ENCODE measurements at places on chromosomes 1 and 21.

DNA sequence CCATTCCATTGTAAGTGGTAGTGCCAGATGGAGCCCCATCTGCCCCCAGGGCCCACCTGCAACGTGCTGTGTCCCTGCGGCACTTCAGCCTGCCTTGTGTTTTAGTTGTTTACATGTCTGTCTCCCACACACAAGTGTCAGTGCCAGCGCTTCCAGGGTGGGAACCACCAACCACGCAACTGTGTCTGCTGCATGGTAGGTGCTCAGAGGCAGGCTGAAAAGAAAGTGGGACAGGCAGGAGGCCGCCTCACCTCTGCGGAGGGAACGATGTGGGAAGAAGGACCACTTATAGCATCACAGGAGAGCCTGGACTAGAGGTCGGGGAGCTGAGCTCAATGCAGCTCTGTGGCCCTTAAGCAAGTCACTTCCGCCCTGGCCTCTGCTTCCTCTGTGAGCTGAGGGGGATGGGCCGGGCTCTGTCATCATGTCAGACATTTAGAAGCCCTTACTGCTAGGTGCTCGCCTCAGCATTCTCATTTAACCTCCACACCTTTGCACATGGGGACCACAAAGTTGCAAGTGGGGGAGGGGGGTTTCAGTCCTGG is 17.9 kb downstream of the SLC9A1 start:
- DNase-seq, result no peak

GRCh38 chr1:162892906-162893611 is 32.1 kb upstream of the CCDC190 start:
- peak; percentile 36 for DNase-seq

- no peak for DNase-seq
These were observed 30.3 kb upstream of the TIAM1 start for GRCh38 chr21:31374395-31374794.

DNA sequence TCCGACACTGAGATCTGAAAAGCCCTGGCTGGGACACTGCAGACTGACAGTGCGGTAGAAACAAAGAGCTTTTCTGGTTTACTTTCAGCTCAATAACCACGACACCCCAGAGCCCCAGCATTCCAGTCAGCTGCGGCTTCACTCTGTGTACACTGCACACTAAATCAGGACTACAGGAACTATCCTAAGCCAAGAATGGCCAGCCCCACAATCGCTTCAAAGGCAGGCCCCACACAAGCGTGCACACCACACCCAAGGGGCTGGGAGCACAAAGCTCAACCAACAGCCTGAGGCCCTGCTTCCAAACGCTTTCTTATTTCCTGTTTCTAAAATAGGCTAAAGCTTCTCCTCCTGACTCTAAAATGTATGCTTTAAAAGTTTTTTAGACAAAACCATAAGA is 28.4 kb downstream of the URB1 start:
- DNase-seq, result no peak

- DNase-seq, result peak; percentile 37
These were observed 41.0 kb upstream of the RASAL2 start for GRCh38 chr1:178052650-178053461.

- DNase-seq, result peak; percentile 4
These were observed 425.5 kb downstream of the KCTD3 start for GRCh38 chr1:215992620-215993019.

DNA sequence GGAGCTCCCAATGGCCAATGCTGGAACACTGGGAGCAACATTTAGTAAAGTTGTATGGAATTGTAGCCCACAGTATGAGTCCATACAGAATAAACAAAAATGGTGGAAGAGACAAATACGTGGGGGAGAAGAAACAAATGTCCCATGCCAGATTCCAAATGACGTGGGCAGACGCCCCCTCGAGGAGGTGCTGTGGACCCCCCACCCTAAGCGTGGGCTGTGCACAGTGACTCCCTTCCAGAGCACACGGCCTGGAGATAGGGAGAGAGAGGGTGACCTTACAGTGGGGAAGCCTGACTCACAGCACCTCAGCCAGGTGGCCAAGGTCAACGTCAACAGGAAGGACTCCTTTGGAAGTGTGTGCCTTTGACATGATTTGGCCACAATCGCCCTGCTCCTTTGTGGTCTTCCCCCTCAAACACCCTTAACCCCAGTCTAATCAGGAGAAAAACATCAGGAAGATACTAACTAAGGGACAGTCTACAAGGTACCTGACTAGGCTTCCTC is 13.7 kb upstream of the PDE9A start:
- no peak for DNase-seq

DNA sequence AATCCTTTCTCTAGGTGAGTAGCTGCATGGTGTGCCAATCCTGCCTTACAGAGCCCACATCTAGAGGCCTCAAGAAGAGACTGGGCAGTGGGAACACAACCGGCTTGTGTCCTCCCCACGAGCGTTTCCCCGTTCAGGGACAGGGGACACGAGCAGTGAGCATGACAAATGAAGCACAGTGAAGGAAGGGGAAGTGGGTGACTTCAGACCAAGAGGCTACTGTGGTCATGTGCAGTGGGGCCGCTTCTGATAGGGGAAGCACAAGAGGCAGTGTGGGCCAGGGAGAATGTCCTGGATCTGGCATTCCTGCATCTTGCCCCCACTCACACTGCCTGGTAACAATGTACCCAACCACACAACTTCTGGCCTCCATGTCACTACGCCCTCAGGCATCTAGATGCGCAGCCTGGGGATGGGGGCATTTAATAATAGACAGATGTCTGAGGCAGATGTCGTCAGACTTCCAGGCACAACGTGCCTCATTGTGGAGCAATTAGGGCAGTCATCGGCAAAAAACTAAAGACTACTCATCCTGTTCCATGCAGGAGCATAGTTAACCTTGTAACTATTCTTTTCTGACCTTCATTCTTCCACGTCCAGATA is 155.6 kb upstream of the NBPF11 start:
- no peak for DNase-seq

DNA sequence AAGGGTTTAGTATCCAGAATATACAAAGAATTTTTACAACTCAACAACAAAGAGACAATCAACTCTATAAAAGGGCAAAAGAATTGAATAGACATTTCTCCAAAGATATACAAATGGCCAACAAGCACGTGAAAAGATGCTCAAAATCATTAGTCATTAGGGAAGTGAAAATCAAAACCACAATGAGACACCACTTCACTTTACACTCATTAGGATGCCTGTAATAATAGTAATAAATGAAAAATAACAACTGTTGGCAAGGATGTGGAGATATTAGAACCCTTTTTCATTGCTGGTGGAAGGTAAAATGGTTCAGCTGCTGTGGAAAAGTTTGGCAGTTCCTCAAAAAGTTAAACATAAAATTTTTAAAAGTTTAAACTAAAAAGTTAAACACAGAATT is 7.0 kb upstream of the ABCD3 start:
- DNase-seq, result no peak

DNA sequence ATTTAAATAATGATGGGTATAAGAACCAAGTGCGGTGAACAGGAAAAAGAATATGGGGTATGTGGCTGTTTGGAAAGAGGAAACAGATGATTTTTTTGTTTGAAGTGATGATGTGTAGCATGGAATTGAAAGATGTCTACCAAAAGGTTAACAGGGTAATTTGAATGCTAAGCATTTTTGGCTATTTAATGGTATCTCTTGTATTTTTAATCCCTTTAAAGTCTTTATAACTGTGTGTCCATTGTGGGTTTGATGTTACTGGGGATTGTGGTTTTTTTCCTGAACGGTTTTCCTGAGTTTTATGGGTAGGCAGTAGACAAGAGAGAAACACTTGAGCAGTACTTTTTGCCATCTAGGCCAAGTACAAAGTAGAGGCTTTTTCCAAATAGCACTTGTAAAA is 63.2 kb downstream of the PRDM2 start:
- DNase-seq, result no peak

- no peak for DNase-seq
These were observed 54.2 kb downstream of the PBX1 start for GRCh38 chr1:164613176-164613575.

DNA sequence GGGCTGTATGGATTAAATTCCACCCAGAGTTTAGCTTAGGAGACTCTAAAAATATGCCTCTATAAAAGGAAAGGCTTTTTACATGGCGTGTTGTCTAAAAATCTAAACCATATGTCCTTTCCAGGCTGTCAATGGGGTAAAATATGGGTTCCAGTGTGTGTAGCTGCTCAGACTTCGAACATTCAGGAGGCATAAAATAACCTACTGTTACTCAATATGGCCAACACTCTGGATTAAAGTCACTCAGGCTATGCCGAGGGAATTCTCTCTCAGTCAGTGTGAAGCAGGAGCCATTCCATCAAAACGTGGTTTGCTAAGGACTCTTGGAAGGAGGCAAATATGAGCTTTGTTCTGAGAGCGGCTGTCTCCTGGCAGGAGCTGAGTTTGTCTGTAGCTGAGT is 135.3 kb downstream of the RUNX1 start:
- no peak for DNase-seq

GRCh38 chr1:63435161-63435560 is 67.7 kb downstream of the ALG6 start:
- no peak for DNase-seq

DNA sequence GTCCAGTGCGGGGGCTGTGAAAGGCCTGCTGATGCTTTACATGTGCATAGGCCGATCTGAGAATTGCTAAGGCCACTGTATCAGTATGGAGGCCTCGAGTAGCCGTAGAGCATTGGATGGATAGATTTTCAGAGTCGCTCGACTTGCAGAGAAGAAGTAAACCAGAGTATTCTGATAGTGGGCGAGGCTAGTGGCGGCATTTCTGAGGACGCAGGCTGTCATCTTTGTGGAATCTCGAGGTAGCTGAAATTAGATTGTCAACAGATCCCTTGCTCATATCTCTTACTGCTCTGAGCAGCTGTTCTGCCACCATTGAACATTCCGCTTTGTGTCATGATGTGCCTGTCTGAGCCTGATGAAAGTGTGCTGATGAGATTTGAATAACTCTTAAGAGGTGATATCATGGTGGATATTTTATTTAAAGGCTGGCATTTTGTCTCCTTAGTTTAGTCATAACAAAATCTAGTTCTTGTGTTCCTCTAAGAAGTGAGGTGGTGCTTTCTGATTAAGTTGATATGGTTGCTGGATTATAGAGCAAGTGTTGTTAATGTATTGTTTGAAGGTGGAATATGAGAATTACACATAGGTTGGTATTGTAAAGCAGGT is 1.5 kb downstream of the KIF1B start:
- DNase-seq, result no peak

DNA sequence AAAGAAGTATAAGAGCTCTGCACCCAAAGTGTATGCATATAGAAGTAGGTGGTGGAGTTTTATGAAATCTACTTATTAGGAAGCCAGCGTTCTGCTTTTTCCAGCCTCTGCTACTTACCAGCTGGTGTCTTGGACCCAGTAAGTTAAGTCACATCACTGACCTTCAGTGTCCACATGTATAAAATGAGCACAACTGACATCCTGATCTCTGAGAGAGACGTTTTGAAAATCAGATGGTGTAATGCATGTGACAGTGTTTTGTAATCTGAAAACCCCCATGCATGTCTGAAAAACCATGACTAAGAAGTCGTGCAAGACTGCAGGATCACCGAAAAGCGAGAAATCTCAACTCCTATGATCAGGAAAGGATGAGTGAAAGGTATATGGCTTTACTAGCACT is 2.0 kb downstream of the CR1 start:
- no peak for DNase-seq

- DNase-seq, result no peak
These were observed 4.5 kb downstream of the HSPB7 start for GRCh38 chr1:16013220-16013907.

GRCh38 chr1:191490303-191490702 is 668.0 kb upstream of the RGS18 start:
- no peak for DNase-seq

GRCh38 chr1:46466477-46467182 is 23.0 kb upstream of the DMBX1 start:
- DNase-seq, result peak; percentile 12

DNA sequence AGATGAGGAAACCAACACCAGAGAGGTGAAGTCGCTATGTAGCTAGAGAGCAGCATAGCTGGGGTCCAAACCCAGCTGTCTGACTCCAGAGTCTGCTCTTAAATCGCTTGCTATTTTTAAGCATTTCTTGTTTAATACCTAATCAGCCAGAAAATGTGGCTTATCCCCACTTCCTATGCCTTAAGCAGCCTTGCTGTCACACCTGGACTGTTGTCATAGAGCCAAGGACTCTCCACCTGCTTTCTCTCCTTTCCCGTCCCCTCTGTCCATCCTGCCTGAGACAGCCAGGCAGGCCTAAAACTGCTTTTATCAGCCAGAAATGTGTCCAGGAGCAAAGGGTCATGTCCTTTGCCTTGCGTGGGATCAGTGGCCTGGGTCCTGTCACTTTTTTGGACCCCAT is 28.3 kb upstream of the EPHA8 start:
- DNase-seq, result no peak

DNA sequence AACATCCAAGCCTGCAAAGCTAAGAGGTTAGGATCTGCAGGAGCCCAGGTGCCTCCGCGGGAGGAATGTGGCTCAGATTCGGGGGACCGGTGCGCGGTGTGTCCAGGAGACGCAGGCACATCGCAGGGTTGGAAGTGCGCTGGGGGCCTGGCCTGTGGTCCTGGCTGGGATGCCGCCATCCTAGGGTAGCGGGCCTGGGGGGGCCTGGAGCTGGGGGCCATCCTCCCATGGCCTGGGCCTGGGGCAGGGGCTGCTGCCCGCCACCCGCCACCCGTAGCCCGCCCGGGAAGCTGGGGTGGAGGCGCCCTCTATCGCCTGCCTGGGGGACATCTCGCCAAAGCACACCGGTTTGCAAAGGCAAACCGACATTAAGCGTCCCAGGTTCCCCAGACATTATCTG is 170.6 kb upstream of the ARHGEF16 start:
- DNase-seq, result no peak

DNA sequence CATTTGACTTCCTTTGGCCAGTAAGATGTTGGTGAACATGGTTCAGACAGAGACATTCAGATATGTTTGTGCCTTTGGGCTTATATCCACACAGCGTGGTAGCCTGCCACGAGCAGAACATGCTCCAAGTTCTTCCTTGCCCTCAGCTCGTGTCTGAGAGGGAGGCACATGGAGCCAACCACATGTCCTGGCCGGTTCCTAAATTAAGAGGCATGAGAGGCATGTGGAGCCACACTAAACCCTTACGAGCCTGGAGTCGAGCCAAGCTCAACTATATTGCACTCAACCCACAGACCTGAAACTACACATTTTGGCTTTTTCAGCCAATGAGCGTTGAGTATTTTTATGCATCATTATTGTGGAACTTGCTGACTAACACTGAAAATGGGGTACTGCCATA is 133.7 kb upstream of the KCNK1 start:
- no peak for DNase-seq

DNA sequence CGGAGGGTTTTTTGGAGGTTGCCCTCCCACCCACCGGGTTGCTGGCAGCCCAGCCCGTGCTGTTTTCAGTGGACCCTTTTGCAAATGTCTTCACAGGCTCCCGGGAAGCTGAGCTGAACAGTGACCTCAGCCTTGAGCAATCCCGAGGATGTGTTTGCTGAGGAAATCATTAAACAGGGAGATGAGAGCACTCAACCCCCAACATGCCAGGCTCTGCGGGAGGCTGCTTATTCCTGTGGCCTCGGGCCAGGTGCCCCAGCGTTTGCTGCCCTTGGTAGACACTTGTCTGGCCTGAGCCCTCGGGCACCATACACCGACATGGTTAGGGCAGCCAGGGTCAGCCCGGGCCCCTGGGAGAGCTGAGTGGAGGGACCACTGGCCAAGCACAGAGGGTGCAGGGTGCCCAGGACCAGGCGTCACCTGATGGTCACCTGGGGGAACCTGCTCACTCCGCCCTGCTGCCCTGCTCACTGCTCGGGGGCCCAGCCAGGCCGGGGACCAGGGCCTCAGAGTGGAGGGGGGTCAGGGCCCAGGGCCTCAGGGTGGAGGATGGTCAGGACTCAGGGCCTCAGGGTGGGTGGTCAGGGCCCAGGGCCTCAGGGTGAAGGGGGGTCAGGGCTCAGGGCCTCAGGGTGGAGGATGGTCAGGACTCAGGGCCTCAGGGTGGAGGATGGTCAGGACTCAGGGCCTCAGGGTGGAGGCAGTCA is 42.5 kb upstream of the POFUT2 start:
- DNase-seq, result no peak
